ENCODE measurements at places on chromosomes 2 and 18. TPM values are rescaled to one million over a fixed set of nuclear protein-coding genes. Genes with fewer than 3 reads are reported as not detected.

DNA sequence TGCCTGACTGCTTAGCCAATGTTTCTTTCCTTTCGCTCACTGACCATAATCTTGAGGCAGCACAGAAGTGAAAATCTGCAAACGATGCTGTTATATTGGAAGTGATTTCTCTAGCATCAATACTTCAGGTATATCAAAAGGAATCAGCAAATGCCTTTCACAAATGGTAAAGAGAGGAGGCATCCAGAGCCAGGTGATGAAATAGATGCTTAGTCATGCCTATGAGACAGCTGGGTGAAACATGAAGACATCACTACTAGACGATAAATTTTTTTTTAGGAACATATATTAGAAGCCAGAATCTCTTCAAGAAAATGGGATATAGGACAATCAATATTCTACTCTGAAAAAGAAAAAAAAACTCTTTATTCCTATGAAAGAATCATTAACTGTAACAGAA lies 249.2 kb upstream of the SLC39A10 start:
- no peak for DNase-seq
- H3K36me3 ChIP-seq, result no peaks in the 10 kb centered on the region
- no peaks in the 10 kb centered on the region for H3K4me1 ChIP-seq
- H3K27me3 ChIP-seq, result no peaks in the 10 kb centered on the region

DNA sequence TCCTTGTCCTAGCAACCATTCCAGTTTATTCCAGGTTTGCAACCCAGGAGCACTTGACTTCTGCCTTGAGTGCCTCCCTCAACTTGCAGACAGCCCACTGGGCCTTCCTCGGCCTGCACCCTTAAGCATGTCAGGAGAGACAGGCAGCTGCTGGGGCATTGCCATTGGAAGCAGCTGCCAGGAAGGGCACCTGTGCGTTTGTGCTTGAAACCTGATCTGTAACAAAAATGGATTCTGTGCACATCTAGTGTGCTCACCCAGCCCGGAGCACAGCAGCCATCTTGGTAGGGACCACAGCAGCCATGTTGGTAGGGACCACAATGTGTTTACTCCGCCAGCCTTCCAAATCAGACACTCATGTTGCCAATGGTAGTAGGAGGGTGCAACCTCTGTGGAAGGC lies 44.3 kb upstream of the GLI2 start:
- no peaks in the 10 kb centered on the region for H3K36me3 ChIP-seq
- H3K27me3 ChIP-seq, result no peaks in the 10 kb centered on the region
- no peak overlapping the region for H3K27ac ChIP-seq
- H3K4me1 ChIP-seq, result no peaks in the 10 kb centered on the region

DNA sequence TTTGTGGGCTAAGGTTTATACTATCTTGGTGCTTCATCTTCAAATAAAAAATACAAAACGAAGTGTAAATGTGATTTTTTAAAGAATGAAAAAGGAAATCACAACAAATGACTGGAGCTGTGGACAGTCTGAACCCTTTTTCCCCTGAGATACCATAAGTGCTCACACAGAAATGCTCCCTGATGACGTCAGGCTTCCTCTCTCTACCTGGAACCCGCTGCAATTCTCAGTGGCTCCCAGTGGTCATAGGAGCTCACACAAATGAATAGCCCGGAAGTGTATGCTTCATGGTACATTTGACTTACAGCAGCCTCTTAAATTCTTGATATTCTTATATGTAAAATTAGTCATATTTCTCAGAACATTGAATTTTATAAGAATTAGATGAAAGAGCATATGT lies 249.7 kb upstream of the GYPC start:
- no peaks in the 10 kb centered on the region for H3K27me3 ChIP-seq
- H3K4me1 ChIP-seq, result no peaks in the 10 kb centered on the region
- H3K4me3 ChIP-seq, result no peak overlapping the region
- no peak overlapping the region for H3K27ac ChIP-seq
- DNase-seq, result no peak

GRCh38 chr18:48922801-48923730 lies 27.7 kb downstream of the SMAD7 start:
- no peak for DNase-seq
- no peaks in the 10 kb centered on the region for H3K27me3 ChIP-seq
- H3K4me3 ChIP-seq, result peak overlapping the region; percentile 72

DNA sequence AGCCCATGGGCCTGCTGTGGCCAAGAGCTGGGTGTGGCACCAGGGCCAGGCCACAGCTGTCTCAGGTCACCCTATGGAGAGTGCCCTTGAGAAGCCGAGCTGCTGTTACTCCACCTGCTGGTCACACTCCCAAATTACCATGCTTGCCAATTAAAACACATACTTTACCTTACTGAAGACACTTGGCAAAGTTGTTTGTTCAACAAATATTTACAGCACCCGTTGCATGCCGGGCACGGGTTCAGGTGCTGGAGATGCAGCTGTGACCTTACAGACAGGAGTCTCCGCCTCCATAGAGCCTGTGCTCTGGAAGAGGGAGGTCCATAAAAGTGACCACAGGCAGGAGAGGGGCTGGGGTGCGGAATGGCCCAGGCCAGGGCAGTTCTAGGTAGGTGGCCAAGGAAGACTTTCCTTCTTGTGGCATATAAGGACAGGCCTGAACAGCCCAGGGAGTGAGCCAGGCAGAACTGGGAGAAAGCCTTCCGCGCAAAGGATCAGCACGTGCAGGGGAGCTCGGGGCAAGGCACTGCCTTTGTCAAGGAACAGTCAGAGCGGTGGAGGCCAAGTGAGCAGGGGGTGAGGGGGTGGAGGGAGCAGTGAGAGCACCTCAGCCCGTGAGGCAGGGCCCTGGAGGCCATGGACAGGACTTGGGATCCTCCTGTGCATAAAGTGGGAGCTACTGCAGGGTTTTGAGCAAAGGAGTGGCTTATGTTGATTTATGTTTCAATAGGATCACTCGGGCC lies 23.6 kb upstream of the RBM44 start:
- no peak overlapping the region for H3K4me3 ChIP-seq
- DNase-seq, result no peak
- peaks cover 43% of the 10 kb centered on the region for H3K36me3 ChIP-seq
- no peaks in the 10 kb centered on the region for H3K27me3 ChIP-seq
- H3K27ac ChIP-seq, result no peak overlapping the region

DNA sequence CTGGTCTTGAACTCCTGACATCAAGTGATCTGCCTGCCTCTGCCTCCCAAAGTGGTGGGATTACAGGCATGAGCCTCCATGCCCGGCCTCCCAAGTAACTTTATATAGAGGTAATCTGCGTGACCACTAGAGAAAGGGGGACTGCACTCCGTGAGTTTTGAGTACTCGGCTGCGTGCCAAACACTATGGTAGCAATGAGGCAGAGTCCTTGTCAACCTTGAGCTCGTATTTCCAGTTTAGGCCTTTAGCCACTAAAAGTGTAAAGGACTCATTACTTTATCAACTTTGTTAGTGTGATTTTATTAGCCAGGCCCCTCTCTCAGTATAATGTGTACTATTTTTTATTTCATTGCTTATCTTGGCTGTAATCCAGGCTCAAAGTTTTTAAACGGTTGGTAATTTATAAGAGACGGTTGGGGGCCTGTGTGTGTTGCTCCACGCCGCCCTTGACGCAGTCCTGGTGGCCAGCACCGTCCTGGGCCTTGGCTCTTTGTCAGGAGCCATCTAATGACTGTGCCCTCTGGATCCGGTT lies 56.2 kb downstream of the ZCCHC2 start:
- no peak overlapping the region for H3K4me3 ChIP-seq
- H3K27me3 ChIP-seq, result no peaks in the 10 kb centered on the region
- no peak for DNase-seq
- no peak overlapping the region for H3K27ac ChIP-seq
- peaks cover 4% of the 10 kb centered on the region for H3K4me1 ChIP-seq

GRCh38 chr2:127293386-127293747 lies 577 bp downstream of the ERCC3 start:
- peaks cover 5% of the 10 kb centered on the region for H3K4me1 ChIP-seq
- peaks cover 15% of the 10 kb centered on the region for H3K36me3 ChIP-seq
- H3K4me3 ChIP-seq, result peak overlapping the region; percentile 85
- peak overlapping the region; percentile 80 for H3K27ac ChIP-seq
- DNase-seq, result no peak

GRCh38 chr2:68943581-68944568 lies 8.8 kb downstream of the GKN2 start:
- H3K27me3 ChIP-seq, result no peaks in the 10 kb centered on the region
- no peak overlapping the region for H3K4me3 ChIP-seq
- no peak overlapping the region for H3K27ac ChIP-seq
- H3K4me1 ChIP-seq, result no peaks in the 10 kb centered on the region
- no peaks in the 10 kb centered on the region for H3K36me3 ChIP-seq
- no peak for DNase-seq

- H3K4me3 ChIP-seq, result no peak overlapping the region
- H3K27me3 ChIP-seq, result no peaks in the 10 kb centered on the region
These were observed 324.3 kb upstream of the KLHL14 start for GRCh38 chr18:33097126-33097525.

- H3K4me3 ChIP-seq, result no peak overlapping the region
- no peaks in the 10 kb centered on the region for H3K4me1 ChIP-seq
- H3K27ac ChIP-seq, result no peak overlapping the region
- H3K27me3 ChIP-seq, result no peaks in the 10 kb centered on the region
- DNase-seq, result no peak
- H3K36me3 ChIP-seq, result no peaks in the 10 kb centered on the region
These were observed 52.5 kb downstream of the MARCHF4 start for GRCh38 chr2:216319771-216320170.

- H3K27ac ChIP-seq, result peak overlapping the region; percentile 44
- no peak overlapping the region for H3K4me3 ChIP-seq
- no peaks in the 10 kb centered on the region for H3K36me3 ChIP-seq
- H3K27me3 ChIP-seq, result no peaks in the 10 kb centered on the region
- H3K4me1 ChIP-seq, result peaks cover 30% of the 10 kb centered on the region
These were observed 10.1 kb downstream of the COL4A4 start for GRCh38 chr2:227153758-227154486.

GRCh38 chr18:74803769-74804168 lies 206.1 kb downstream of the ZNF407 start:
- peak overlapping the region; percentile 4 for H3K4me3 ChIP-seq
- H3K27me3 ChIP-seq, result no peaks in the 10 kb centered on the region
- DNase-seq, result no peak

DNA sequence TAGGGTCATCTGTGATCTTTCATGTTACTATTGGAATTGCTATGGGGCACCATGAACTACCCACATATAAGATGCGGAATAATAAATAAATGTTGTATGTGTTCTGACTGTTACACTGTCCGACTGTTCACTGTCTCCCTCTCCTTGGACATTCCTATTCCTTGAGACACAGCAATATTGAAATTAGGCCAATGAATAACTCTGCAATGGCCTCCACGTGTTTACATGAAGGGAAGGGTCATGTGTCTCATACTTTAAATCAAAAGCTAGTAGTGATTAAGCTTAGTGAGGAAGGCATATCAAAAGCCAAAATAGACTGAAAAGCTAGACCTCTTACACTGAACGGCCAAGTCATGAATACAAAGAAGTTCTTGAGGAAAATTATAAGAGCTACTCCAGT lies 751.3 kb downstream of the SOCS6 start:
- H3K4me3 ChIP-seq, result no peak overlapping the region
- no peaks in the 10 kb centered on the region for H3K27me3 ChIP-seq

DNA sequence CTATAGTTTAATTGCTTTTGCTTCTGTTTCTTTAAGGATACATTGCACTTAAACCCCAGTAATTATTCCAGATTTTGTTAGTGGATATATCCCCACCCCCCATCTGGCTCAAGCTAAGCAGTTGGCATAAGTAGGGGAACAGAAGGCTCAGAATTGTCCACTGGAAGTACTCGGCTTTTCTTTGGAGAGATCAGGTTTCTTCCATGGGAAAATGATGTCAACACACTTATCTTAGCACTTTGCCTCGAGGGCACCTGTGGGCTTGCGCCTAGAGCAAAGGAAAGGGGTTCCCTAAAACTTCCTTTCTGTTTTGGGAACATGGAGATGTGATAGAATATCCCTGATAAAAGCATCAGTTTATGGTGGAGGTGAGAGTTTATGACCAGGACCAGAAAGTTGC lies 130.6 kb downstream of the FMNL2 start:
- no peak overlapping the region for H3K4me3 ChIP-seq
- DNase-seq, result no peak
- no peaks in the 10 kb centered on the region for H3K27me3 ChIP-seq

ALPP gene
- not detected for total RNA-seq

HOXD4 gene
- total RNA-seq, result 4.8 TPM

TOGARAM2 gene
- total RNA-seq, result 0.49 TPM

LRRTM4 gene
- not detected for total RNA-seq

NAT8 gene
- total RNA-seq, result not detected

DCDC2C gene
- total RNA-seq, result 6.6 TPM

IDH1 gene
- 40.9 TPM for total RNA-seq

TEX44 gene
- total RNA-seq, result not detected

Measured in thoracic aorta (tissue), 2 donors.